NCI-H1105 (cell line): ENCODE measurements at places on chromosomes 16 and 17.
A peak's percentile ranks its signal among the peaks of the same experiment; 100 is the strongest.

DNA sequence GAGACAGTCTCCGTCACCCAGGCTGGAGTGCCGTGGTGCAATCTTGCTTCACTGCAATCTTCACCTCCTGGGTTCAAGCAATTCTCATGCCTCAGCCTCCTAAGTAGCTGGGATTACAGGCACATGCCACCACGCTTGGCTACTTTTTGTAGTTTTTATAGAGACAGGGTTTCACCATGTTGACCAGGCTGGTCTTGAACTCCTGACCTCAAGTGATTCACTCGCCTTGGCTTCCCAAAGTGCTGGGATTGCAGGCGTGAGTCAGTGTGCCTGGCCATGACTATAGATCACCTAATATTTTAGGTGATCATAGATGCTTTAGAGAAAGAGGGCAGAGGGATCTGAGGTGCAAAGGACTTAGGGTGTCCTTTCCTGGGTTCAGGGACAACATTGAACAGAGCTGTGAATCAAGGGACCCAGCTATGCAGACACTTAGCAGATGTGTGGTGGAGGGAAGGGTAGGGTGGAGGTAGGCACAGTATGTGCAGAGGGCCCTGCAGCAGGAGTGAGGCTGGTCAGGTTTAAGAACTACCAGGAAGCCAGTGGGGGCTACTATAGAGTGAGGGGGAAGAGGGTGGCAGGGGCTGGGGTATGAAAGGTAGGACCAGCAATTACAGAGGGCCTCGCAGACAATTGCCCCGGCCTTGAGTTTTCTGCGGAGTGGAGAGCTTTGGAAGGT lies 116.5 kb downstream of the CMIP start:
- DNase-seq = no peak

GRCh38 chr16:66947302-66948065 lies 12.2 kb downstream of the CES2 start:
- DNase-seq = peak; percentile 47

- DNase-seq = no peak
Measured at GRCh38 chr16:10859658-10860057, 17.3 kb upstream of the CIITA start.

- DNase-seq = no peak
Measured at GRCh38 chr16:9840761-9841665, 341.2 kb downstream of the GRIN2A start.

DNA sequence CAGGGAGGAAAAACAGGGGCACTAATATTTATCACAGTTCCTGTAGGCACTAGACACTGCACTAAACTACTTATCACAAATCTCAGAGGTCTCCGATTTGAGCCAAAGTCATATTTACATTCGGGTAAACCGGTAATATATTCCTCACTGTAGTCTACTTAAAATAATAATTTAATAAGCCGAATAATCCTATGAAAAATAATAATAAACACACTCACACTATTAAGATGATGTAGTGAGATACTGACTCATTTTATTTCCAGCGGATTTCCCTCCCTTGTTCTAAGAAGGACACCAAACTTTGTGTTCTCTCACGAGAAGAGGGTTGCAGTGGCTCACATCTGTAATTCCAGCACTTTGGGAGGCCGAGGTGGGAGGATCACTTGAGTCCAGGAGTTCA lies 36.6 kb upstream of the TNRC6A start:
- DNase-seq = no peak

GRCh38 chr16:51630076-51630475 lies 479.0 kb upstream of the SALL1 start:
- DNase-seq = no peak

- no peak for DNase-seq
Measured at GRCh38 chr17:40284085-40284713, 3.5 kb upstream of the CDC6 start.

GRCh38 chr17:79028496-79029326 lies 4.7 kb downstream of the C1QTNF1 start:
- no peak for DNase-seq

GRCh38 chr16:4795181-4795827 lies at the start of gene SMIM22:
Gene SMIM22 (plus strand): TSS chr16:4795369. CDS start chr16:4795735, 366 bp downstream.
- peak; percentile 55 for DNase-seq

GRCh38 chr16:69438465-69438864 lies 14.0 kb downstream of the CYB5B start:
- no peak for DNase-seq

DNA sequence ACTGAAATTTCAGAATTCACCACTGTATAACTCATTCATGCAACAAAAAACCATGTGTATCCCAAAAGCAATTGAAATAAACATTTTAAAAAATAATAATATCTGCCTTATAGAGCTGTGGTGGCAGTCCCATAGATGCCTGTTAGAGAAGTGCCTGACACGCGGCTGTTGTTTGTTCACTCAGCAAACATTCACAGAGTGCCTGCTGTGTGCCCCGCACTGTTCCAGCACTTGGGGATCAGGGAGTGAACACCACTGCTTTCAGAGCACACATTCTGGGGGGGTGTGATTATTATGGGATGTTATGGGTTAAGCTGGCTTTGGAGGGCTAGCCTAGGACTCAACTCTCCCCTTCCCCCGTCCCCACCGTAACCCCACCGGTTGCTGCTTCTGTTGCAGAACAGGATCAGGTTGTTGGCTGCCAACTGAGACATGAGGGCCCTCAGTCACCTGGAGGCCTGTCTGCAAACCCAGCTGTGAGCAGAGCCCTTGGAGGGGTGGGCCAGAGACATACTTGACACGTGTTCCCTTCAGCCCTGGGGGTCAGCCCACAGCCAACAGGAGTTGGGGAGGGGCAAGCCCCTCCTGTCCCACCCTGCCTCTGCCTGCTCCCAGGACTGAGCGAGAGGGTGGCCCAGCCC lies 103.3 kb upstream of the CIBAR2 start:
- DNase-seq = no peak

- peak; percentile 47 for DNase-seq
Measured at GRCh38 chr17:44005527-44006271, 1.3 kb downstream of the NAGS start.

DNA sequence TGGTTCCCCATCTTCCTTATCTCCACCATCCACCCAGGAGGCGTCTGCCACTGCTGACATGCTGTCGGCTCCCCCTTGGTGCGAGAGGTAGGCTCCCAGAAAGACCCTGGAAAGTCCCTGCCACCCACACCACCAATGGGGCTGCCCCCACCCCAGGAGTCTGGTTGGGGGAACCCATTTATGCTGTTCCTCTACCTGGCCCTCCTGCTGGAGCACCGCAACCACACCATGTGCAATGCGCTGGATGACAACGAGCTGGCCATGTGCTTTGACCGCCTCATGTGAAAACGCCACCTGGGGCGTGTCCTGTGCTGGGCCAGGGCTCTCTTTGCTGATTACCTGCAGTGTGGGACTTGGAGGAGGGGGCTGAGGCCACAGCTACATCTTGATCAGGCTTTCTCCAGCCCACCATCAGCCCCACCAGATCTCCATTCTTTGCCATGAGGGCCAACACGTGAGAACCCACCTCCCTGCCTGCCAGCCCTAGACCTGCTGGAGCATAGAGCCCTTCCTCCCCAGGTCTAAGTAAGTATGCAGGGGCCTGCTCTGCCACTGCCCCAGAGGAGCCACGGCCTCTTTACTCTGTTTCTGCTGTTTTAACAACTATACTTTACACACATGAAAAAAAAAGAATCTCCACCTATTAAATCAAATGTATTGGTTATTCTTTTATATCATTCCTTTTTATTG lies 7.9 kb upstream of the ALDH3A1 start:
- DNase-seq = no peak

DNA sequence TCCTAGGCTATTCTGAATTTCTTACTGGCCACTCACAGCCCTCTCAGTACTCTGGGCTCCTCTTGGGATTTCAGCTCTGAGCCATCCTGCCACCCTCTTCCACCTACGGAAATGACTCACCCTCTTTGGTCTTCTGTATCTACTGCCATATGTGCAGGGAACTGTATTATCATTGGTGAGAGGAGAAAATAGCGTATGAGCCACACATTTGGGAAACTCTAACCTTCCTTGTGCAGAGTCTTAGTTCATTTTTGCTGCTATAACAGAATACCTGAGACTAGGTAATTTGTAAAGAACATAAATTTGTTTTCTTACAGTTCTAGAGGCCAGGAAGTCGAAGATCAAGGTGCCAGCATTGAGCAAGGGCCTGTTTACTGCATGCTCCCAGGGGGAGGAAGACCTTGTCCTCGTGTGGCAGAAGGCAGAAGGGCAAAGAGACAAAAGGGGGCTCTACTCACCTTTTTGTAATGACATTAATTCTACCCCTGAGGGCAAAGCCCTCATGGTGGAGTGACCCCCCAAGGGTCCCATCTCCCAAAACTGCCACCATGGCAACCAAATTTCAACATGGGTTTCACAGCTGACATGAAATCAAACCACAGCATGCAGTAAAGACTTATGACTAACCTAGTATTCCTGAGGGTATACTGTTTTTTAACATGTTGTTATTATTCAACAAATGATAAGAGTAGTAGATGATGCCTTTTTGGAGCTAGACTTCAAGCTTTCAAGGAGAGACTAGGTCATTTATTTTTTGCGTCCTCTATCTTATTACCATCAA lies 191.8 kb downstream of the PRKCA start:
- no peak for DNase-seq

DNA sequence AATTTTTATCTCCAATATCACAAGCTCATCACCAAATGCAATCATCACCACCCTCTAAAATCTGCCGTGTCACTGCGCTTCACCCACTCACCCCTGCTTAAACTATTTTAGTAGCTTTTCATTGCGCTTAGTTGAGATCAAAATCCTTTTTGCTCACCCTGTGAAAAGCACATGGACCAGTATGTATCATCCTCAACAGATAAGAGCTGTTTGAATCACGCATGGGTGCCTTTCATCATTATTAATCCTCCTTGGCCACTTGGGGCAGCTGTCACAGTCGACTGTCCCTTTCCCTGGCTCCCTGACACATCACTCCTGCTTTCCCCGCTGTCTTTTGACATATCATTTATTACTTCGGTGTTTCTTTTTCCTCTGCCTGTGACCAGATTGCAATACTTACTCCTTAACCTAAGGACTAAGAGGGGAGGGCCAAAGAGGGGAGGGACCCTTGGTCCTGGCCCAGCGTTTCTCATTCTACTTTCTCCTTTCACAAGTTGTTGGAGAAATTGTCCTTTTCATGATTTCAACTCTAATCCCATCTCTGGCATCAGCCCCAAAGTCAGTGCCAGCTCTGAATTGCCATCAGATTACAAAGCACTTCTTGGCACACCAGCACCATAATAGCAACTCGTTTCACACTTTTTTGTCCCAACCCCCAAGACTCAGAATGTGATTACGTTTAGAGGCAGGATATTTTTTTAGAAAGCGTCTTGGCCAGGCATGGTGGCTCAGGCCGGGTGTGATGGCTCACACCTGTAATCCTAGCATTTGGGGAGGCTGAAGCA lies 8.6 kb upstream of the KDM6B start:
- no peak for DNase-seq

- no peak for DNase-seq
Measured at GRCh38 chr17:17445925-17446665, 30.7 kb upstream of the MED9 start.

GRCh38 chr17:17172990-17173389 lies 33.1 kb downstream of the PLD6 start:
- no peak for DNase-seq

- no peak for DNase-seq
Measured at GRCh38 chr17:14405189-14405588, 104.3 kb downstream of the HS3ST3B1 start.

- DNase-seq = no peak
Measured at GRCh38 chr17:38720941-38721340, 9.2 kb upstream of the CISD3 start.

DNA sequence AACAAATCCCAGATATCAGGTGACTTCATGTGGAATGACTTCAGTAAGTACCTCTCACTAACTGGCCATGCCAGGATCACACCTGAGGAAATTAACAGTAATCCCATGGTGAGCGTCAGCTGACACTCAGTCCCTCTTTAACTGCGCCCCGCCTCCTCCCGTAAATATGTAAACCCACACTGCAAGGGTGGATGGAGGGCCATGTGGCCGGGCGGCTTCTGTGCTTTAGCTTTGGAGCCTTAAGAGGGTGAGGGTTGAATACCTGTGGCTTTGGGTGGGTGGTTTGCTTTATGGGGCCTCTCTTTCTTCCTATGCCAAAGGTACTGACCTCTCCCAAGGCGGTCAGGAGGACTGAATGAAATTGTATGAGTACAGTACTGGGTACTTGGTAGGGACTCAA lies 141.7 kb downstream of the MRM1 start:
- DNase-seq = no peak

DNA sequence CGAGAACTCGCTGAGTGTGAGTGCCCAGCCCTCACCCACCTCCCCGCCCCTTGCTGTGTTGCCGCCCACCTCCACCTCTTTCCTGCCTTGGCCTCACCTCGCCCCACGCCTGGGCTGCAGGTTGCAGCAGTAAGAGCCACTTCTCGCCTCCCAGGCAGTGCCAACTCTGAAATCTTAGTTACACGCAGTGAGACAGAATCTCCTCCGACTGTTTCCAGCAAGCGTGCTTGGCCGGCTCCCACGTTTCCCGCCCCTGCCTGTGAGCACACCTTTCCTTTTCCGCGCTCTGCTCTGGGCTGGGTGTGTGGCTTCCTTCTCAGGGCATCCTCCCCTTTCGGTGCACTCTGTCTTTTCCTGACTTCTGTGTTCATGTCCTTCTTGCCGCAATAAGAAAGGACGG lies 5.7 kb downstream of the ENGASE start:
- DNase-seq = no peak

GRCh38 chr17:77111934-77112296 lies 28.9 kb upstream of the SEC14L1 start:
- no peak for DNase-seq

GRCh38 chr17:10394201-10394887 lies 21.5 kb upstream of the MYH13 start:
- no peak for DNase-seq

- DNase-seq = no peak
Measured at GRCh38 chr16:2230376-2230775, 5.9 kb upstream of the DNASE1L2 start.

- no peak for DNase-seq
Measured at GRCh38 chr17:9232591-9233270, 211.4 kb downstream of the NTN1 start.

DNA sequence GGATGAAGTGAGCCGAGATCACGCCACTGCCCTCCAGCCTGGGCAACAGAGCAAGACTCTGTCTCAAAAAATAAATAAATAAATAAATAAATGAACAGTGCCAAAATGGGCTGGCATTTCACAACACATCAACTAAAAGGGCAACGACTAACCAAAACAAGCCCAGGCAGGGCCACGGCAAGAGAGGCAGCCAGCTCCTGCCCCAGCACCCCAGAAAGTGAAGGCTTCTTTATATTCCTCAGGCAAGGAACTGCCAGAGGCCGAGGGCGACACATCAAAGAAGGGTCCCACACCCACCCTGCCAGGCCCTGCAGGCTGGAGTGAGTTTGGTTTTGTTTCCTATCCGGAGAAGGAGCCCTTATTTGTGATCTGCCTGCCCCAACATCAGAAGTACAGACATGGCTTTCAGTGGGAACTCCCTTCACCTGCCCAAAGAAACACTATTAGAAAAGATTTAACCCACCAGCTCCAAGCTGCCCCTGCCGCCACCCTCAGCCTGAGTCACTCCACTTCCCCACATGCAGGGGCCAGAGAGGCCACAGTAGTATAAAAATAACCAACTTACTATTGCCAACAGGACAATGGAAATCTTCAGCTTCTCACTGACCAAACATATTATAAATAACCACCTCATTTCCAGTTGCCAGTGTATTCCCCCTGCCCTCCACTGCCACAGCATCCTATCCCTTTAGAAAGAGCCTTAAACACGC lies 8.0 kb downstream of the FBXO31 start:
- no peak for DNase-seq

GRCh38 chr16:1157639-1158455 lies 4.9 kb downstream of the CACNA1H start:
- DNase-seq = no peak

GRCh38 chr16:4241258-4241927 lies 487 bp downstream of the SRL start:
- DNase-seq = no peak
